Fibroblast of skin of right biceps (primary cell): ENCODE measurements at places on chromosomes 11 and 22.

DNA sequence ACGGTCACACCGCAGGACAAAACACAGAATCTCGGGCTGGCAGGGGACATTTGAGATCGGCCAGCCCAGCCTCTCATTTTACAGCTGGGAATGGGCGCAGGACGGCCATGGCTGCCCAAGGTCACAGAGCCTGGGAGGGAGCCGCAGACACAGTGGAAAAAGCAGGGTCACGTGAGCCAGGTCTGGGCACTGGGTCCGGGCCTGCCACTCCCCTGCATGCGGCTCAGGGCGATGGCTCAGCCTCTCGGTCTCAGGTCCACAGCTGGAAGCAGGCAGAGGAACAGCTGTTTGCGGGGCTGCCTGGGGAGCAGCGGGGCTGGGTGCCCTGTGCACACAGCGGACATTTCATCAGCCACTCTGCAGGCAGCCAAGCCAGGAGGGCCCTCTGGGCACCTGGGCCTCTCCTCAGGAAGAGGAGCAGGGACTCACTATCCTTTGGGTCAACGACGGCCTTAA lies 10.4 kb upstream of the PPARA start:
- no peak for DNase-seq

GRCh38 chr11:127931803-127932202 lies 655.6 kb downstream of the ETS1 start:
- no peak for DNase-seq

DNA sequence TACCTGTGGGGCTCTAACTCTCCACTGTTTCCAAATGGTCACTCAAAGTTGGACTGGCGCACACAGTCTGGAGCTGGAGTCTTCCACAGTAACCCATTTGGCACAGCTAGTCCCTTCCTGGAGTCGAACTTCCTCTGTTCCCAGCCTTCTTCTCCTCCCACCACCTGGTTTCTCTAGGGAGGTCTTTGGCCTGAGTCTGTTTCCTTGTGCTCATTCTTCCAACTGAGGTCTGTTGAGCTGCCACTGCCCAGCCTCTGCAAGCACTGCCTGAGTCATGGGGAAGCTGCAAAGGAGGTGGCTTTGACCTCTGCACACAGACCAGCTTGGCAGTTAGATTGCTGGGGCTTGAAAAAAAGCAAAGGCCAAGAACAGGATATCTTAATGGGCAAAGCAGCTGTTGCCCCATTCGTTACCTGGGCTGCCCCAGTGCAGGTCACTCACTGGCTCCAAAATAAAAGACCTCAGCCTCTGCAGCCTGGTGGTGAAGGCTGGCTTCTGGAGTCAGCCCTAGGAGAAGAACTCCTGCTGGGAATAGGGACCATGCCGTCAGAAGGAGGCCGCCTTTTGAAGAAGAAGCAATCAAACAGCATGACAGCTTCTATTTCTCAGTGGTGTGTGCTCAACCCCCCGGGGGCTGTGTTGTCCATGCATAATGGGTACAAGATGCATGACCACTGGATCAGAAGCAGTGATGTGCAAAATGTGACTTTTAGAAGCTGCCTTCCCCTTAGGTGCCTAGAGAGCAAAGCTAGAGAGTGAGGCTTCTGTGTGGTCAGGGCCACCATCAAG lies 3.0 kb downstream of the ADAMTS15 start:
- DNase-seq = peak; percentile 47

DNA sequence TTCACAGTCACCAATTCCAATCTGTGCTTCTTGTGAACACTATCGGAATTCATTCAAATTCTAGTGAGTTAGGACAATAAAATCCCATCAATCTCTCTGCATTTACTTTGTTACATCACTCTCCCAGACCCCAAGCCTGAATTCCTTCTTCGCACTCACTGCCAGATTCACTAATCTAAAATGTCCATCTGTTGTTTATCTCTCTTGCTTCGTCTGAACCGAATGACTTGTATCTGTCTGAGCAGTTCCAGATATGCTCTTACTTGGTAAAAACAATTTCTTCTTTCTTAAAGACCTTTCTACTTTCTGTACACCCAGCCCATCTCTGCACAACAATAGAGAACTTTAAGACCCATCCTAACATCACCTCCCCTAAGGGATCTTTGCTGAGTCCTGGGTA lies 7.0 kb downstream of the MMP10 start:
- DNase-seq = no peak

DNA sequence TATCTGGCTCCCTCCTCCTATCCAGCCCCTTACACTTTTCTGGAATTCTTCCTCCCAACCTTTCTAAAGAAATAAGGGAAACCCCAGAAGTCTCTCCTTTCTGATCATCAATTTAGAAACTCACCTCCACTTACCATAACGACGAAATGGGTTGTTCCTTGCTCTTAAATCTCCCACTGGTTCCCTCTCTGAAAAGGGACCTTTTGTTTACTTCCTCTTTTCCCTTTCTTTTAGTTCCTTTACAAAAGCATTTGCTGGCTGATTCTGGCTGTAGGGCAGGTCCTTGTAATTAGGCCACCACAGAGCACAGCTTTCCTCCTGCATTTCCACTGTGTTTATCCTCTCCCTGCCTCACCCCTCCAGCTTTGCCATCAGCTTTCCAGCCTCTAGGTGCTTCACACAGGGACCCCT lies 12.0 kb downstream of the JAML start:
- DNase-seq = no peak

- DNase-seq = no peak
Observed at GRCh38 chr11:39345834-39346442, 2113.5 kb downstream of the LRRC4C start.

DNA sequence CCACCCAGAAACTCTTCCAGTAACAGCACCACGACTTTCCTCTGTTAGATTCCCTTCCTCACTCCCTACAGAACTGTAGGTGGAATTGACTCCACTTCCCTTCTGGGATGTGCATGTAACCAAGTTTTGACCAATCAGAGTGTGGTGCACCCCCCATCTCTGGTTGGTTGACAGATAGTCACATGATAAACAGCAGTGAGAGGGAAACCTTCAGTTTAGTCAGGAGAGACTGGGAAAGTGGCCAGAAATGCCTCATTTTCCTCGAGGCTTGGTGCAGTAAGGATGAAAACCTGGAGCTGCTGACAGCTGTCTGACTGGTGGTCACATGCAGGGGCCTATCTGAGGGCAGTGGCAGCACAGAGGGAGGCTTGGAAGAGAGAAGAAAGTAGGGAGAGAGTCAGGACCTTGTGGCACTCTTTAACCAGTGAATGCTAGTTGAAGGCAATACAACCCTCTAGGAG lies 67.3 kb upstream of the GRK3 start:
- DNase-seq = peak; percentile 39

- peak; percentile 64 for DNase-seq
Observed at GRCh38 chr11:112174789-112175598, at the start of gene BCO2. BCO2 (plus strand) TSS chr11:112175512; CDS start chr11:112175602, 90 bp downstream.

- no peak for DNase-seq
Observed at GRCh38 chr11:14117632-14118031, 155.1 kb downstream of the SPON1 start.

DNA sequence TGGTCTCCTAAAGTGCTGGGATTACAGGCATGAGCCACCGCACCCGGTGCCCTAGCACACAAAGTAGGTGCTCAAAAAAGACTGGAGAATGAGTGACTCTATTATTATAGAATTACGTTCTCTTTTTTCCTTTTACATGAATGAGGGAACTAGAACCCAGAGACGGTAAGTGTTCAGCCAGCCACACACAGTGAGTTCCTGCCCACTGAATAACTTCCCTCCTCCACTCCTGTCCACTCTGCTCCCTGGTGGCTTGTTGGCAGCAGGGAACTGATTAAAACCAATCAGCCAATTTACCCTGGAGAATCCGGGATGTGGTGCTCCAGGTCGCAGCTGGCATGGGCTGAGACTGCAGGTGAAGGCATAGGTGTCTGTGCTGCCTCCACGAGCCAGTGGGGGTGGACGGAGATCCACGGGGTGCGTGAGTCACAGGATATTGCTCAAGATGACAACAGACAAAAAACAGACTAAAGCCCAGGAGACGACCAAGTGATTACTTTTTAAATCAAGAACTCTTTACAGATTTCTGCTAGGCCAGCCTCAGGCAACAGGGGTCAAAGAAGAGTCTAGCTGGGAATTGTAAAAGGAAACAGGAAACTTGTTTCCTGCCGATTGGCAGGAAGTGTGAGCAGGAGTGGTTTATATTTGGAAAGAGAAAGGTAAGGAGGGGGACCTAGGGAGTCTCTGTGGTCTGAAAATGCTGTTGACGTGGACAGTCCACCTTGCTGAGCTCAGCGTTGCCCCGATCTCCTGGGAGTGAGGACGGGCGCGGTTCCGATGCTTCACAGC lies 95.2 kb upstream of the TP53I11 start:
- peak; percentile 36 for DNase-seq

DNA sequence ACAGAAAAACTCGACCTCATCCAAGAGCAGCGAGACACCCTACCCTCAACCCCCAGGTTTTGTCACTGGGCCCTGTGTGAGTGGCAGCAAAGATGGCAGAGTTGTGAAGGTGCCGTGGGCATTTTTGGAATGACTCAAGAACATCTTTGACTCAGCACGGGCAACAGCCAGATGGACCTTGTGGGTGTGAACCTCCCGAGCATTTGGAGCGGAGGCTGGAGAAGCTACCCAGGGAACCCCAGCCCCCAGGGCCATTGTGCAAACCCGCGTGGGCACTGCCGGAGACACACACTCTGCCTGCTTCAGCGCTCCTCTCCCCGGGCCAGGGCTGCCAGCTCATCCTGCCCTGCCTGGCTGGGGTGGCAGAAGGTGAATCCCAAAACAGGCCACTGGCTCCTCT lies 66.1 kb downstream of the PANX1 start:
- no peak for DNase-seq

DNA sequence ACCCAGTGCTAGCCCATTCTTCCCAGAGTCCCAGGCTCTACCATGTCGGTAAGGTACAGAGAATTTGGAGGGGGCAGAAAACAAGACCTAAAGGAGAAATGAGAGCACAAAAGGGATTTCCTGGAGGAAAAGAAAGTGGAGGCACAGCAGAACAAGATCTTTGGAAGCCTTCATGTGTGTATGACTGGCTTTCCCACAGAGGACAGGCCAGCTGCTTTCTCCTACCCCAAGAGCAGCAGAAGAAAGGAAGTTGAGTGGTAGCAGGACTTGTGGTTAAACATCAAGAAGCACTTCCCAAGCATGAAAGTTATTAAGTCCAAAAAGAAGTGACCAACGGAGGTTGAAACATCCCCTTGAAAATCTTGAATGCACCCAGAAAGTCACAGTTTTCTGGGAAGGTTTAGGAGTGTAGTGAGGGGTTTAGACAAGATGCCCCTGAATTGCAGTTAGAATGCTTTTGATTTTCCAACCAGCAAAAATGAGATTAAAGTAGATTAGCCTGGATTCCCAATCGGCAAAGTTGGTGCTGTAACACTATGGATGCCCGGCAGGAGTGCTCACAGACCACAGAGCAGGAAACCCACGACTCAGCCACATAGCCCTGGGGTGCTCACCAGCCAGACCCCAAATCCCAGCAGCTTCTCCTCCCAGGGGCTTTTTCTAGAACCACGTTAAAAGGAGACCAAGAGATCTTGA lies 608 bp downstream of the TMPRSS13 start:
- no peak for DNase-seq

GRCh38 chr11:109798521-109798920 lies 294.7 kb upstream of the ZC3H12C start:
- peak; percentile 28 for DNase-seq

DNA sequence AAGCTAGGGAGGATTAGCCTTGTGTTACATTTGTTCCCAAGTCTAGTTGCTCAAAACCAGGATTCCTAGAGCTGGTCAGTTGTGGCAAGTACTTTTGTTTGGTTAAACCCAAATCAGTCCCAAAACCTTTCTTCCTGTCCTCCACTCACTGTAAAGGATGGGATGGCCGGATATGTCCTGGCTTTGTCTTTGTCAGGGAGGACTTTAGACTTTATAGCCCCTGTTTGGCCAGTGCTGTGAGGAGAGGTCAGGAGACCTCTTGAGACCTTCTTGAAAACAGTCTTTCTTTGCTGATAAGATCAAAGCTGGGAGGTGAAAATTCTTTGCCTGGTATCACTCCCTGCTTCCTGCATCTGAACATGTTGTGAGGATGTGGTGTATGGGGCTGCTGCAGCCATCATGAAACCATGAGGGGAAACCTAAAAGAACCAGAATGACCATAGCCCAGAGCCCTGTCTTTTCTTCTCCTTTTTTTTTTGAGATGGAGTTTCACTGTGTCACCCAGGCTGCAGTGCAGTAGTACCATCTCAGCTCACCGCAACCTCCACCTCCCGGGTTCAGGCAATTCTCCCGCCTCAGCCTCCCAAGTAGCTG lies 43.6 kb upstream of the FTH1 start:
- no peak for DNase-seq

DNA sequence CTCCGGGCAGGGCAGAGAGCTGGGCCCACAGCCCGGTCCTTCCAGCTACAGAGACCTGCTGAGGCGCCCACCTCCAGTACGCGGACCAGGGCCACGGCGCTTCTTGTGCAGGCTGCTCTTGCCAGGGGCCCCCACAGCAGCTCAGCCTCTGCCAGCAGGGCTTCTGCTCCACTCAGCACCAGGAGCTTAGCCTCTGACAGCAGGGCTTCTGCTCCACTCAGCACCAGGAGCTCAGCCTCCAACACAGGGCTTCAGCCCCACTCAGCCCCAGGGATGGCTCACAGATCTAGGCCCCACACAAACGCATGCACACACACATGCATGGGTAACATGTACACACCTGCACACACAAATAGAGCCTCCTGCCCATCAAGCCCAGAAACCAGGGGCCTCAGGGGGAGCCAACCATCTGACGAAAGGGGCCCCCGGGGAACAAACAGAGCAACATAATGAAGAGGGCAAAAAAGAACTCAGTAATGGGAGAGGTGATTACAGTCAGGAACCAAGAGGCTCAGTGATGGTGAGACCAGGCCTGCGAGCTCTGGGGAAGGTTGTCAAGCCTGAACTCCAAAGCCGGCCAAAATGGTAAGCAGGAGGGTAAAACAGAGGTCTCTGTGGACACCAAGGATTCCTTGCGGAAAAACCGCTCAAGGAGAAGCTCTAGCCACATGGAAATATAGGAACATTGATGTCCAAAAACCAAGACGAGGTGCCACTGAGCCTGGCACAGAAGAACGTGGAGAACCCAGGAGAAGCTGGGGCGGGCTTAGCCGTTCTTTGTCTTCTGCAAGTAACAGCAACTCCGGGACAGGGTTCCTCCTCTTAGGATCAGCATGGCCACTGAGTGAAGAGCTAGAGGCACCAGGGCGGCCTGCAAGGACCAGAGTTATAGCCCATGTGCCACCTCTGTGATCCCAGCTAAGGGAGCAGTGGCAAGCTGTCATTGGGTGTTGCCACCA lies 46.5 kb downstream of the GNB1L start:
- no peak for DNase-seq

GRCh38 chr11:131601586-131601985 lies 231.2 kb downstream of the NTM start:
- peak; percentile 64 for DNase-seq

DNA sequence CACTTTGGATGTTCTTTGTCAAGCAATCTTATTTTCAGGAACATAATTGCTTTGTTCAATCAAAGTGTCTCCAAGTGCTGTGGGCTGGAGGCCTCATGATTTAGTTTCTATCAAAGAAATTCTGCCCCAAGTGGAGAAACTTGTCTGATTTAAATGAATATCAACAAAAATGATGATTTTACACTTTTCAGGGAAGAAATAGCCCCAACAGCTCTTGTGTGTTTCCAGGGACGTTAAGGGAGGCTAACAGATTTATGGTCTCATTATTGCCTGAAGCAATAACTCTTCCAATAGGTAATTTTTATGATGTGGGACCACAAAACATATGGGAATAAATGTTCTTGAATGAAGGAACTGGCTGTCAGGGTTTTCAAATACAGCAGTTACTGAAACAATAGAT lies 699.1 kb downstream of the FAM181B start:
- no peak for DNase-seq

- DNase-seq = peak; percentile 47
Observed at GRCh38 chr11:9803685-9804418, 140.0 kb downstream of the SWAP70 start.
